ELR (cell line): ENCODE measurements at places on chromosomes 13 and 19.

DNA sequence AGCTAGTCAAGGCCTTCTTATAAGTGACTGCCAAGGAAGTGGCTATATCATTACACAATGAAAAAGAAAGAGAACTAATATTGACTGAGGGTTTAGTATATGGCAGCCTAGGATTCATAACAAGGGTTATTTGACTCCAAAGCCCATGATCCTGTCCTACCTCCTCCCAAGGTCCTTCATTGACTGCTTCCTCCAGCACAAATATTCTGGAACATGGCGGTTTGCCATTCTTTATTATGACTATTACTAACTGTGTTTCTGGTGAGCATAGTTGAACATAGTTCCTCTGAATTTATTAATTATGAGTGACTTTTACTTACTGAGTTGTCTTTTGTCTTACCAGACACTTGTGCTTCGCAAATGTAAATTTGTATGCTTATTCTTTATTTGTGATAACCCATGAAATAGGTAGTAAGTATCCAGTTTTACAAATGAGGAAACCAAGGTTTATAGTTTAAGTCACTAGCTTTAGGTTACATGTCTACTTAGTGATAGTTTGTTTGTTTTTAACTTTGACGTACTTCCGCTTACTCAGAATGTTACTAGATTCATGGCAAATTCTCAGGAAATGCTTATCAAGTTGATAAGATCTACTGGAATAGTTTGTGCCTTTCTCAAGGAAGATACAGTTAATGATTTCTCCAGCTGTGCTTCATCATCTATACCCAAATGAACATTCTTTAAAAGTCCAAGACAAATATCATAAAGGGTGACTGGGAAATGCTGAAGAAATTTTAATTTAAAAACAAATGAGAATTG lies 15.5 kb upstream of the DCLK1 start:
- DNase-seq, result no peak

- peak; percentile 68 for DNase-seq
Measured at GRCh38 chr19:57406516-57407123, 4.3 kb upstream of the ZNF17 start.

GRCh38 chr19:16676101-16676798 lies 15.3 kb downstream of the TMEM38A start:
- no peak for DNase-seq

DNA sequence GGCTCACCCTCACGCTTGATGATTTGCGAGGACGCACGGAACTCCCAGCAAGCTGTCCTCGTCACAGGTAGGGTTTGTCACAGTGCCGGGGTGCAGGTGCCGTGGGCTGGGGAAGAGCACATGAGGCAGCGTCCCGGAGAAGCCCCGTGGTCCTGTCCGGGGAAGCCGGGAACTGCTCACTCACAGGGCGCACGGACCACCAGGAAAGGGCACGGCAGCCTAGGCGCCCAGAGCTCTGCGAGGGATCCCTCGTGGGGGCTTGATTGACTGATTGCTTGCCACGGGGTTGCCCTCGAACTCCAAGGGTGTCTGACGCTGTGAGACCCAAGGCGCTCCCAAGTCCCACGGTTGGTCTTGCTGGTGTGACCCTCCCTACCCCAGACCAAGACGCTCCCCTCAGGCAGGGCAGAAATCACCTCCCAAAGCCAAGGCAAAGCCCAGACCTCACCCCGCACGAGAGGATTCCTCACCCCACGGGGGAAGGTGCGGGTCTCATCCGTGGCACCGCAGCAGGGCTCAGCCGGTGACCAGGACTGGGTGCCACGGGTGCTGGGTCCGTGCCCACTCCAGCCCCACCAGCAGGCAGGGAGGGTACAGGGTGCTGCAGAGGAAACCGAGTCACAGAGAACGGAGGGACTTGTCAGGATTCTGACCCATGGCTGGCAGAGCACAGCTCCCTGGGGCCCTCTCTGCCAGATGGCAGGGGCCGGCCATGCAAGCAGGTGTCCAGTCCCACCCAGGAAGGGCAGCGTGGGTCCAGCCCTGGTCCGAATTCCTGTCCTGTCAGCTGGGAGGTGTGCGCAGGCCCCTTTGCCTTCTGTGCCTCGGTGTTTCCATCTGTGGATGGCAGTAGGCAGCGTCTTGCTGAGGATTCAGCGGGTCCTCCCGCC lies 7.7 kb downstream of the C2CD4C start:
- DNase-seq, result no peak

DNA sequence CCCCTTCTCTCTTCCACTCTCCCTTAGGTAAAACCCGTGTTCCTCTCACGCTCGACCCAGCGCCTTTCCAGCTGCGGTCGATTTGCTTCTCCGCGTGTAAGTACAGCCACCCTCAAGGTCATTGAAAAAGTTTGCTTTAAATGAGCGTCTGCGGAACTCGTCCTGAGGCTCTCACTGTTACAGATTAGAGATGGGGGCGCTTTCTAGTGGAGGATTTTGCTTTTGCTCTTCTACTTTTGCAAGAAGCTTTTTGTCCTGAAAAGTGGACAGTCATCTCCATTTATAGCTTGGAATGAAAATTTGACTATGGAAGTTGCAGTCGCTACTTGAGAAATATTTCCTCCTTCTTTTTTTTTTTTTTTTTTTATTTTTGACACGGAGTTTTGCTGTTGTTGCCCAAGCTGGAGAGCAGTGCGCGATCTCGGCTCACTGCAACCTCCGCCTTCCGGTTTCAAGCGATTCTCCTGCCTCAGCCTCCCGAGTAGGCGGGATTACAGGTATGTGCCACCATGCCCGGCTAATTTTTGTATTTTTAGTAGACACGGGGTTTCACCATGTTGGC lies 595 bp upstream of the RAB20 start:
- DNase-seq, result no peak

DNA sequence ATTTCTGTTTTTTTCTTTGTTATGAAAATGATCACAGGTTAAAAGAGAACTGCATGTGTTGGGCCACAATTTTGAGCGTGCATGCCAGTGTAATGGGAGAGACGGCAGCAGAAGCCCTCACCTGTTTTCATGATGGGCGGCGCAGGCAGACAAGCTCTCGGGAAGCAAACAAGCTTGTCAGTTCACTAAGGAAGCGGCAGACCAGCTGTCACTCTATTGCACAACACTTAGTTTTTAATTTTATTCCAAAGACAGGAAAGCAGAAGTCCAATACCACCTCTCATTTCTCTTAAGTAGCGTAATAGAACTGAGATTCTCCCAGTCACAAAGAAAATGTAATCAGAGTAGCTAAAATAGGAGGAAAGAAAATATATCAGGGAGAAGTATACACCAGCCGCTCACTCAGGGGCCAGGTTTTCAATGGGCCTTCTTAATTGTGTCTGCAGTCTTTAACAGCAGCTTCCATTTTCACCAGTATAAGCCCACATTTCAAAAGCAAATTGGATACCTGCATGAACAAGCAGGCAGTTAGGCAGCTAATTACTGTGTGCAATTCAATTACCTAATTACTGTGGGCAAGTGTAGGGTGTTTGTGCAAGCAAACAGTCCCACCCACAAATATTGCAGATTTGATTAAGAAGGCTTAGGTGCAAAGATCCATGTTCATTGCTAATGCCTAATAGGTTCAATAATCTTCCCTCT lies 711.4 kb downstream of the DIAPH3 start:
- DNase-seq, result no peak

DNA sequence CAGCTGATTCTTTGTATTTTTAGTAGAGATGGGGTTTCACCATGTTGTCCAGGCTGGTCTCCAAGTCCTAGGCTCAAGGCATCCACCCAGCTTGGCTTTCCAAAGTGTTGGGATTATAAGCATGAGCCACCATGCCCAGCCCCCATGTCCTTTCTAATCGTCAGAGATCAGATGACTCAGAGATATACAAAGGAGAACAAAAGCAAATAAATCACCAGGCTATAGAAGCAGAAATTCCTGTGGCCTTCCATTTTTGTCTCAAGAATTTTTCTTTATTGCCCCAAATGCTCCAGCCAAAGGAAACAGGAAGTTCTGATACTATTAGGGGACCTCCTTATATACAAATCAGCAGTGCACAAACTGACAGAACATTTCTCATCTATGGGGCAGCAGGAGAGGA lies 207.8 kb downstream of the RFC3 start:
- peak; percentile 78 for DNase-seq

- no peak for DNase-seq
Measured at GRCh38 chr13:49836516-49836915, 44.0 kb upstream of the KPNA3 start.

GRCh38 chr13:28744091-28744536 lies 25.3 kb upstream of the SLC46A3 start:
- DNase-seq, result peak; percentile 92

GRCh38 chr13:58804832-58805231 lies 1173.3 kb downstream of the PCDH17 start:
- DNase-seq, result no peak

- no peak for DNase-seq
Measured at GRCh38 chr13:99962242-99962641, 9.3 kb downstream of the ZIC5 start.

GRCh38 chr13:36608474-36608873 lies 65.3 kb upstream of the SERTM1 start:
- no peak for DNase-seq

- no peak for DNase-seq
Measured at GRCh38 chr13:98188544-98189166, 11.6 kb upstream of the RNF113B start.

DNA sequence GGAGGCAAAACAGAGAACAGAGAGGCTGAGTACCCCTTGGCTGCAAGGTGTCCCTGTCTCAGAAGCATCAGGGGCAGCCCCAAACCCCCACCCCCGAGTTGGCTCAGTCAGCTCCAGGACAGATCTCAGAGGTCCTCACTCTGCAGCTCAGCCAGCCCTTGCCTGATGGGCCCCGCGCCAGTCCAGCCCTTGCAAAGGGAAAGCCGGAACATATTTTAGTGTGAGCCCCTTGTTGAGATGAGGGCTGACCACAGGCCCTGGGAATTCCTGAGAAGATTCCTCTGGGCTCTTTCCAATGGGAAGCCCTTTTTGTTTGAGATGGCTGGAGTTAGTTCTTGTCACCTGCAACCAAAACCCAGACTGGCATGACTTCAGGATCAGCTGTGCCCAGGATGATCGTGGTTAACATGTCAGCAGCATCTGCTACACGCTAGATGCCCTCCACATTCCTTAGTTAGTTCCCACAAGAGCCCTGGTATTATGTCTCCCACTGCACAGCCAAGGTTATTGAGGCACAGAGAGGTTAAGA lies 33.9 kb upstream of the CCNE1 start:
- DNase-seq, result no peak

GRCh38 chr19:33773704-33774624 lies 22.7 kb upstream of the KCTD15 start:
- DNase-seq, result no peak

- no peak for DNase-seq
Measured at GRCh38 chr13:21852043-21852442, 181.2 kb downstream of the FGF9 start.

DNA sequence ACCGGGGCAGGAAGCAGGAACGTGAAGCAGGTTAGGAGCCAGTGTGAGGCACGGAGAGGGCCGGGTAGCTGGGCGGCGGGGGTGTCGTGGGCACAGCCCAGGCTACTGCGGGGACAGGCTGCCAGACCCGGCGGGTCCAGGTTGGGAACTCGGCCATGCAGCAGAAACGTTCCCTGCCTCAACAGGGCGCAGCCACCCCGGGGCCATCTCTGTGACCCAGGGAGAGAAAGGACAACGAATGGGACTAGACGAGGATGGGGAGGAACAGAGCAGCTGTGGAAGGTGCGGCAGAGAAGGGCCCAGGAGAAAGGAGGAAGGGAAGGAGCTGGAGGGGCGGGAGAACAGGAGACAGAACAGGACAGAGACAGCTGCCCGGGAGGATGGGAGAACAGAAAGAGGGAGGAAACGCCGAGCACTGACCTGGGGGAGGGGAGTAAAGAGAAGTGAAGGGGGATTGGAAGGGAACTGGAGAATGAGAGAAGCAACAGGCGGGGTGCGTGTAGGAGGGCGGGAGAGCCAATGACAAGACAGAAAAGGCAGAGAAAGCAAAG lies 12.9 kb upstream of the GARIN5A start:
- no peak for DNase-seq

GRCh38 chr19:6728346-6728745 lies 7.9 kb upstream of the C3 start:
- no peak for DNase-seq

GRCh38 chr13:40586886-40587565 lies 79.4 kb downstream of the FOXO1 start:
- no peak for DNase-seq

DNA sequence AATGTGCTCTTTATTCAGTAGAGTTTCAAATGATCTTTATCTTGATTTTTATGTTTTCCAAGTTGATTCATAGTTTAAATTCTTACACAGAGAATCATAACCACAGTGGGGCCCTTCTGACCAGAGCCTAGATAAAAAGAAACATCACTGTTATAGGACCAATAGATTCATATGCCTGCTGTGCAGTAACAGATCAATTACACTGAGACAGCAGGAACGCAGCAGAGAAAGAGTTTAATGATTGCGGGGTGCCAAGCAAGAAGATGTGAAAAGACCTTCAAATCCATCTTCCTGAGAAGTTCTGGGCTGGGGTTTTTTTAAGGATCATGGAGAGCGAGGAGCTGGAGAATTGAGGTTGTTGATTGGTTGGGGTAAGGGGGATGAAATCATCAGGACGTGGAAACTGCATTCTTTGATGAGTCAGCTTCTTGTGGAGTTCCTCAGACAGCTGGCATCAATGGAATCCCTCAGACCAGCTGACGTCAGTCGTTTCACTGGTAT lies 346.6 kb downstream of the TBC1D4 start:
- DNase-seq, result peak; percentile 99

GRCh38 chr19:46616631-46617322 lies 8.1 kb downstream of the PTGIR start:
- peak; percentile 72 for DNase-seq

GRCh38 chr13:76292726-76293125 lies 593.5 kb downstream of the KCTD12 start:
- no peak for DNase-seq

- DNase-seq, result no peak
Measured at GRCh38 chr13:99800951-99801350, 170.6 kb downstream of the ZIC5 start.

- no peak for DNase-seq
Measured at GRCh38 chr13:94947965-94948371, 235.6 kb upstream of the SOX21 start.

- DNase-seq, result no peak
Measured at GRCh38 chr13:111178402-111178801, 63.3 kb downstream of the ARHGEF7 start.

GRCh38 chr19:19554074-19555023 lies 16.3 kb downstream of the CILP2 start:
- peak; percentile 67 for DNase-seq

DNA sequence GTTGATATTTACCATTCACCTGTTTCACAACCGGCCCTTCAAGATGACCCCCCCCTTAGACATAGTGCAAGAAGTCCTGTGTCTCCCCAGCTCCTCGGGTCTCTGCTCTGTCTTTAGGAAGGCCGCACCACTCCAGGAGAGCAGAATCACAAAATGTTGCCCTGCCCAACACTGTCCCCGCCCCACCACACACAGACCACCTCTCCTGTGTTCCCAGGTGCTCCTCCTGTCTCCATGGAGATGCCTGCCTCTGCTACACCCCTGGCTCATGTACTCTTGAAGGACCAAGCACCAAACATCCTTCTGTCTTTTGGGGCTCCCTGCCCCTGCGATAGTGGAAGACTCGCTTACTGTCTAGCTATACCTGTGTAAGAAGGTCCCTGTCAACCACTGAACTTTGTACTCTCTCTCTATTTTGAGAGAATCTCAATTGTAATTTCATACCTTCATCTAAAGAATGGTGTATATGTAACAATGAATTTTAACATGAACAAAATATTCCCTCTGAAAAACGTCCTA lies 9.6 kb upstream of the TNFRSF19 start:
- DNase-seq, result no peak
